ENCODE measurements at places on chromosomes 12 and 14. TPM values are rescaled to one million over a fixed set of nuclear protein-coding genes. Genes with fewer than 3 reads are reported as not detected.

DNA sequence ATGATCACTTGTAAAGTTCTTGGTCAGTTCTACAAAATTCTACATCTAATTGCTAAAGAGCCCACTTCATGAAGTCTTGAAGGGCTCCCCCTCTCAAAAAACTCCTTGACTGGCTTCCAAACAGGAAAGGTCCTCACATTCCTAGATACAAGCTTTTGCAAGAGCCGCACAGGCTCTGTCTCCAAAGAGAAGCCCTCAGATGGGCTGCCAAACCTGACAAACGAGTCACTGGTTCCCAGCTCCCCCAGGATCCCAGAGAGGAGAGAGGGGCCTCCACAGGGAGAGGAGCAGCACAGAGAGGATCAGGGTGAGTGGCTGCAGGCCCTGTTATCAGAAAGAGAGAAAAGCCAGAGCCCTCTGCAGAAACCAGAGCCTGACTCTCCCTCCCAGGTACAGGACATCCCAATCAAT is 5.8 kb downstream of the NID2 start:
- no peak for DNase-seq
- H3K27me3 ChIP-seq: peaks cover 9% of the 10 kb centered on the region
- H3K4me1 ChIP-seq: peaks cover 7% of the 10 kb centered on the region
- H3K4me3 ChIP-seq: no peak overlapping the region
- H3K36me3 ChIP-seq: no peaks in the 10 kb centered on the region

GRCh38 chr14:80447392-80447791 is 236.1 kb upstream of the DIO2 start:
- no peaks in the 10 kb centered on the region for H3K27me3 ChIP-seq
- no peak overlapping the region for H3K4me3 ChIP-seq
- no peaks in the 10 kb centered on the region for H3K36me3 ChIP-seq
- no peak for DNase-seq

DNA sequence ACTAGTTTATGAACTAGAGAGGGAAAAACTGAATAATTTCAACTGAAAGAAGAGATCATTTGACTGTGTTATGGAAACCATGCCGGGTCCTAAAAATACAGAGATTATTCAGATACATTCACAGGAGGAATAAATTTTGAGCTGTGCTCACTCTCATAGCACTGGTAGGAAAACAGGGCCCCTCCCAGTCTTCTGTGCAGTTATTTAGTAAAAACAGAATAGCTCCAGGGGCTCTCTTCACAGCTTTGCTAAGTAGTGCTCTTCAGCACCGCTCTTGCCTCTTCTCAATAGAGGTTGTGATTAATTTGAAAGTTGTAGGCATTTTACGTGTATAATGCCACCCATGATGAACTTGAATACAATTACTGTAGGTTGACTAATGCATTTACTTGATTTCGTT is 435.9 kb upstream of the PDE3A start:
- no peak for DNase-seq
- H3K4me3 ChIP-seq: no peak overlapping the region
- no peaks in the 10 kb centered on the region for H3K36me3 ChIP-seq
- H3K27ac ChIP-seq: no peak overlapping the region

DNA sequence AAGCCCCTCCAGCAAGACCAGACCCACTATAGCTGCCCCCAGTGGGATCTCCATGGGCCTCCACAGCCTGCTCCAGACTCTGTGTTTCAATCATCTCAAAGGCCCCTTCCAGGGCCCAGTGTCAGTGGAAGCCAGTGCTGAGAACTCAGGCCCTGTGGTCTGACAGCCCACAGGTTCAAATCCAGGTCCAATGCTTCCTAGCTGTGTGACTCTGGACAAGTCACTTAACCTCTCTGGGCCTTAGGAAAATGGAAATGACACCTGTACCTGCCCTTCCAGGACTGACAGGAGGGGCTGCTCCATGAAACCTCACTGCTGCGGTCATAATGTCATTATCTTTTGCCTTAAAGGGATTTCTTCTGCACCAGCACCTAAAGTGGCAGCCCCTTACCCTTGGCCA is 101.9 kb downstream of the NCOR2 start:
- peak overlapping the region; percentile 82 for H3K27ac ChIP-seq
- H3K36me3 ChIP-seq: no peaks in the 10 kb centered on the region
- no peaks in the 10 kb centered on the region for H3K27me3 ChIP-seq
- DNase-seq: no peak
- peak overlapping the region; percentile 27 for H3K4me3 ChIP-seq

DNA sequence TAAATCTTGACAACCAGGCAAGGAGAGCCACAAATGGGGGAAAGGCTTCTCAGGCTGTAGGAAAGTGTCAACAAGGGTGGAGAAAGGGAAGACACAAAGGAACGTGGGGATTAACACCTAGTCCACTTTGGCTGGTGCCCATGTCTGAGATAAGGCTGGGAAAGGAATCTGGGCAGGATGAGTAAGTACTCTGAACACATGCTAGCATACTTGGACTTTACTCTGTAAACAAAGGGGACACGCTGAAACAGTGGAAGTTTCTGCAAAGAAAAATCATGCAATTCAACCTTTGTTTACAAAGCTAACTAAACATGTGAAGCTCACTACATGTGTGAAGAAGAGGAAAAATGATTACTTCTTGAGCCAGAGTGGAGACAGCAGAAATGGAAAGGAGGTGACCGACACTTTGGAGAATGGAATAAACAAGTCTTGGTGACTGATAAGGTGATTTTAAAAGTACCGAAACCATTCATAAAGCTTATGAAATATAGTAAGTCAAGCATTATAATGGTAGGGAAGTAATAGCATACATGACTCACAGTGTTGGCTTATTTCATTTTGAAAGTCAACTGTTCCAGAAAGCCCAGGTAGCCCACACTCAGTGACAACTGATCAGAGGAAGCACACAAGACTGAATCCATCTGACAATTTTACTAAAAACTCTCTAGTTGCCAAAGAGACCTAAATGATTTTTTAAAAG is 13.2 kb downstream of the CPNE8 start:
- H3K36me3 ChIP-seq: no peaks in the 10 kb centered on the region
- H3K27ac ChIP-seq: no peak overlapping the region
- H3K4me1 ChIP-seq: no peaks in the 10 kb centered on the region

GRCh38 chr12:13060581-13060980 is 16.4 kb downstream of the FAM234B start:
- H3K27ac ChIP-seq: no peak overlapping the region
- H3K4me1 ChIP-seq: no peaks in the 10 kb centered on the region
- no peak overlapping the region for H3K4me3 ChIP-seq
- DNase-seq: no peak

DNA sequence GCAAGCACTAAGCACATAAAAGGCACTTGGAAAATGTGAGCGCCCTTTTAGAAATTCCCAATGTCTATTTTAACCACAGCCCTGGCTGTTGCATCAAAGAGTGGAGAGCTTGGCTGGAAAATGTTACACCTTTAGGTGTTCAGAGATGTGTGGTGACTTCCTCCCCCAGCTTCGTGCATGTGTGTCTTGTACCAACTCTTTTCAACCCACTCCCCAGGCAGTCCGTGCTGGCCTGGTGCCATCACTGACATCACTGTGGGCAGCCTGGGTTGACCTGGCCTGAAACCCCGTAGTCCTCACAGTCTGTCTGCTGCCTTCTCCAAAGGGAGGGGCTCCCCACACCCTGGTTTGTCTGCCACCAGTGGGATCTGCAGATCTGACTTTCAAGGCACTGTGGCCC is 101.8 kb downstream of the SCARB1 start:
- no peaks in the 10 kb centered on the region for H3K4me1 ChIP-seq
- H3K36me3 ChIP-seq: no peaks in the 10 kb centered on the region
- no peak for DNase-seq

- H3K4me1 ChIP-seq: no peaks in the 10 kb centered on the region
- no peak overlapping the region for H3K27ac ChIP-seq
- DNase-seq: no peak
- no peaks in the 10 kb centered on the region for H3K27me3 ChIP-seq
- H3K4me3 ChIP-seq: no peak overlapping the region
- no peaks in the 10 kb centered on the region for H3K36me3 ChIP-seq
These were observed 76.4 kb downstream of the FGD4 start for GRCh38 chr12:32475724-32476123.

GRCh38 chr12:45612044-45612794 is 117.3 kb upstream of the ARID2 start:
- no peaks in the 10 kb centered on the region for H3K27me3 ChIP-seq
- no peak overlapping the region for H3K27ac ChIP-seq
- H3K4me1 ChIP-seq: no peaks in the 10 kb centered on the region
- no peak overlapping the region for H3K4me3 ChIP-seq
- no peak for DNase-seq
- H3K36me3 ChIP-seq: no peaks in the 10 kb centered on the region

DNA sequence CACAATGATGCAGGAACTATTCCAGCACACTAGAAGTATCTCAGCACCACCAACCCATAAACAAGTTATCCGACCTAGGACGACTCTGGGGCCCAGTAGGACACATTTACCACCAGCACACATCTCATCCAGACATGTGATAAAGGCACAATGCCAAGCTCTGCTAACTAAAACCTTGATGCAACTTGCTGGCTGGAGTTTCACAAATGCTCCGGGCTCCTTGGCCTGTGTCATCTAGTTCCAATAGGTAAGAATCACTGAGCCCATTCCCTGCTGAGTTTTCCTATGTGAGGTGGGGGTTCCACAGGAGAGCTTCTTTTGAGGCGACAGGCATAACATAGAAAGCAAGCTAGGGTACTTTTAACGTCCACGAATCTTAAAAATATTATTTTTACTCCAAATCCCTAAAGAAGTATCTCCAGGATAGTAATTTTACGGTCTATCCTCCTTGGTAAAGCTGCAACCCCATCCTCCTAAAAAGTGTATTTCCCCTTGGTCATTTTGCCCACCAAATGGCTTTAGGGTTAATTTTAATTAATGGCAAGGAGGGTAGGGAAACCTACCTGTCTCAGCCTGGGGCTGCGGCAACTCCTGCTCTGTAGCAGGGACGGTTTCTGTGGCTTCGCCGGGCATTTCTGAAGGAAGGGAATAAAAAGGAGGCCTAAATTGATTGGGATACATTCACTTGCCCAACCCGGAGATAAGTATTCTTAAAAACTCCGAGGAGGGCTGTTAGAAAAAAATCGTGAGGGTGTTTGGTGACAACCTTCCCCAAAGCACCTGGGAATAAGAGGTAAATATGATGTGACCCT is 1.0 kb downstream of the NACA start:
- no peaks in the 10 kb centered on the region for H3K27me3 ChIP-seq
- no peak for DNase-seq
- H3K4me1 ChIP-seq: peaks cover 64% of the 10 kb centered on the region
- peaks cover 39% of the 10 kb centered on the region for H3K36me3 ChIP-seq
- H3K27ac ChIP-seq: peak overlapping the region; percentile 90
- H3K4me3 ChIP-seq: peak overlapping the region; percentile 100

GRCh38 chr12:57129889-57130288 is 1.6 kb downstream of the LRP1 start:
- DNase-seq: no peak
- H3K27ac ChIP-seq: no peak overlapping the region
- peaks cover 8% of the 10 kb centered on the region for H3K4me1 ChIP-seq
- no peaks in the 10 kb centered on the region for H3K27me3 ChIP-seq
- H3K36me3 ChIP-seq: no peaks in the 10 kb centered on the region

- no peak for DNase-seq
- H3K4me3 ChIP-seq: no peak overlapping the region
- H3K27me3 ChIP-seq: no peaks in the 10 kb centered on the region
- H3K4me1 ChIP-seq: no peaks in the 10 kb centered on the region
These were observed 9.4 kb downstream of the KRT80 start for GRCh38 chr12:52182384-52182783.

- no peak overlapping the region for H3K4me3 ChIP-seq
- no peaks in the 10 kb centered on the region for H3K4me1 ChIP-seq
- H3K27me3 ChIP-seq: no peaks in the 10 kb centered on the region
- no peak overlapping the region for H3K27ac ChIP-seq
These were observed 727.6 kb downstream of the DIO2 start for GRCh38 chr14:79483477-79484388.

DNA sequence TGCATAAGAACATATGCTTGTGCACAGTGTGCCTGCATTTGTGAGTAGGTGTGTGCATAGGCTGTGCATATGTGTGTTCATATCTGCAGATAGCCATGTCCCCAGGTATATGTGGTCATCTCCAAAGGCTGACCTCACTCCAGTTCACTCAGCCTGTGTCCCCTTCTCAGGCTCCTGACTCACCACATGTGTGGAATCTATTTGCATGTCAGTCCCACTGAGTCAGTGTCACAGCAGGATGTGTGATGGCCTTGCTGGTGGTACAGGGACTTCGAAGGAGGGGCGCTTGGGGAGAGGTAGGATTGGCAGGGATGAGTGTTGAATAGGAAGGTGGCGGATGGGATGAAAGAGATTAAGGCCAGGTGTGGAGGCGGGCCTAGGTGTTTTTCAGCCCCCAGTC is 35.5 kb downstream of the KRT80 start:
- no peaks in the 10 kb centered on the region for H3K27me3 ChIP-seq
- DNase-seq: no peak
- H3K27ac ChIP-seq: peak overlapping the region; percentile 51
- H3K4me3 ChIP-seq: no peak overlapping the region

APOF gene
- polyA plus RNA-seq: not detected

TULP3 gene
- 8.4 TPM for polyA plus RNA-seq

NXPH4 gene
- polyA plus RNA-seq: not detected

SARNP gene
- 90.2 TPM for polyA plus RNA-seq

All from CD4-positive, alpha-beta memory T cell (primary cell).